ENCODE measurements at places on chromosomes 11 and 22.

- H3K4me3 ChIP-seq, result no peak overlapping the region
- H3K4me1 ChIP-seq, result peaks cover 23% of the 10 kb centered on the region
- no peak overlapping the region for H3K27ac ChIP-seq
- peaks cover 30% of the 10 kb centered on the region for H3K27me3 ChIP-seq
- H3K36me3 ChIP-seq, result no peaks in the 10 kb centered on the region
These were observed 7.3 kb upstream of the MCAM start for GRCh38 chr11:119324189-119324588.

DNA sequence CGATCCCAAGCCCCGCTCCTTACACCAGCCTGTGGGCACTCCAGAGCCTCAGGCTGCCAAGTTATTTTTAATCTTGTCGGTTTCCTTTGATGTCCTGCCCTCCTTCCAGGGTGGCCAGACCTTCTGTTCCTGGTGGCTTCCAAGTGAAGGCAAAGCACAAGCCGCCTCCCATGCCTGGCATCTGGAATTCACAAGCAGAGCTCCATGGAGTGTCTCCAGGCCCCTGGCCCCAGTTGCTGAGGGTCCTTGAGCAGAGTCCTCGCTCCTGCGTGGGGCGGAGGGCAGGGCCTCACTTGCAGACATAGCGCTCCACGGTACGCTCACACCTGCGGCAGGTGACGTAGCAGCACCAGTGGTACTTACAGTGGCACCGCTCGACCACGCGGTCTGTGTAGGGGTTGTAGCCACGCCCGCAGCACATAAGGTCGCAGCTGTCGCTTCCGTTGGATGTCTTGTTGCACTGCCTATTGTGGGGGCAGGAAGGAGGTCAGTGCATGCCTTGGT, 19.5 kb downstream of the WNT11 start:
- H3K4me1 ChIP-seq, result peaks cover 18% of the 10 kb centered on the region
- DNase-seq, result no peak
- H3K27ac ChIP-seq, result no peak overlapping the region

GRCh38 chr11:134508219-134508990, 96.4 kb upstream of the B3GAT1 start:
- H3K4me1 ChIP-seq, result no peaks in the 10 kb centered on the region
- H3K27me3 ChIP-seq, result no peaks in the 10 kb centered on the region
- no peaks in the 10 kb centered on the region for H3K36me3 ChIP-seq
- no peak overlapping the region for H3K27ac ChIP-seq

- H3K27ac ChIP-seq, result no peak overlapping the region
- no peak overlapping the region for H3K4me3 ChIP-seq
- no peaks in the 10 kb centered on the region for H3K36me3 ChIP-seq
- H3K27me3 ChIP-seq, result no peaks in the 10 kb centered on the region
- DNase-seq, result no peak
These were observed 136.5 kb downstream of the TRIM29 start for GRCh38 chr11:120001178-120002090.

All from left lung (tissue), 14 donors.